ENCODE measurements at places on chromosomes 3 and 15.

- DNase-seq = no peak
These were observed 88.9 kb downstream of the EOMES start for GRCh38 chr3:27633224-27633545.

DNA sequence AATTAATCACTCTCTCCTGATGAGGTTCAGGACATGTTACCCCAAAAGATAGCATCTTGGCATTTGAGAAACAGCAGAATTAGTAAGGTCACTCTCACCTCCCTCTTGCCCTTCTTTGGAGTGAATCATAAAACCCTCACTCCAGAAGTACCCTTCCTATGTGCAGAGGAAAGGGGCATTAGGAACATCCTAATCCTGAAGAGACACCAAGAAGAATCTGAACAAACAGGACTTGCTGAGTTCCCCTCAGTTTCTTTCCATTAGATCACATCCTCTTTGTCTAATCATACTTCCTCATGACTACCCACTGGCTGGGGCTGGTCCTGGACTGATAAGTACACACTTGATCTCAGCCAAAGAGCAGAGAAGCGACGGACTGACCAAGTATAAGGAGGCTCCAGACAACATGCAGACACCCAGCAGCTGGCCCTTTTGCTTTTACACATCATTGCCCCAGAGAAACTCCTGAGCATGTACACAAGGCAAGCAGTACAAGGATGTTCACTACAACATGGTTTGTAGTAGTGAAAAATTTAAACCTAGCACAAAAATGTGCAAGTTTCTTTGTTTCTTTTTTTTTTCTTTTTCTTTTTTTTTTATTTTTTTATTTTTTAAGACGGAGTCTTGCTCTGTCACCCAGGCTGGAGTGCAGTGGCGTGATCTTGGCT is 15.0 kb upstream of the TM6SF1 start:
- peak; percentile 18 for DNase-seq

- DNase-seq = no peak
These were observed 302.8 kb upstream of the GOLIM4 start for GRCh38 chr3:168398371-168399025.

DNA sequence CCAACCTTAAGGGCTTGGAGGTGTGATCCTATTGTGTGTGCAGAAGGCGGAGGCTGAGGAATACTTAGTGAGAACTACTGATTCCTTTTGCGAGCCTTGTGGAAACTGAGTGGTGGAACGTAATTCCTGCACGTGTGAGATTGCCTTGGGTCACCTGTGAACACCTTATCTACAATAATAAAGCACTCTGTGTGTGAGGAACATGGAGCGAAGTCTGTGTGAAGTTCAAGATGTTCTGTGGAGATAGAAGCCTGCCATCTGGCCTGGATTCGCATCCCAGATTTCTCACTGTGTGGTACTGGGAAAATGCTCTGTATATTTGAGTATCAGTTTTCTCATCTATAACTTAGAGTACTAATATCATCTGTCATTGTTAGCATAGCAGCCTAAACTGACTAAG is 179.5 kb upstream of the PDZRN3 start:
- no peak for DNase-seq

DNA sequence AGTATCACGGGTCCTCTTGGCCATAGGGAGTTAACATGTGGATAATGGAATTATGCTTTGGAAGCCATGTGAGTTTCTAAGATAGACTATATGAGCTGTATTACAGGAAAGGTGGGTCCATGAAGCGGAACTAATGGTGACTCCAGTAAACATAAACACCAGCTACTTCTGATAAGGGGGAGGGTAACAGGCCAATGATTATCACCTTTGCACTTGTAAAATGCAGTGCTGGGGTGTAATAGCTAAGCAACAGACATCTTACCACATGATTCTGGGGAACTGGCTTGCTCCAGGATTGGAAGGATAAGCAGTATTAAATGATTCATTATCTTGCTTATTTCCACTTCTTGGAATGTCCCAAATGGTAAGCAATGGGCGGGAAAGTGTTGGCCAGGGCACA is 61.4 kb upstream of the CD47 start:
- no peak for DNase-seq

- peak; percentile 18 for DNase-seq
These were observed 63.8 kb downstream of the BLM start for GRCh38 chr15:90780916-90781315.

GRCh38 chr3:159668461-159668860 is 320.2 kb upstream of the IL12A start:
- no peak for DNase-seq

DNA sequence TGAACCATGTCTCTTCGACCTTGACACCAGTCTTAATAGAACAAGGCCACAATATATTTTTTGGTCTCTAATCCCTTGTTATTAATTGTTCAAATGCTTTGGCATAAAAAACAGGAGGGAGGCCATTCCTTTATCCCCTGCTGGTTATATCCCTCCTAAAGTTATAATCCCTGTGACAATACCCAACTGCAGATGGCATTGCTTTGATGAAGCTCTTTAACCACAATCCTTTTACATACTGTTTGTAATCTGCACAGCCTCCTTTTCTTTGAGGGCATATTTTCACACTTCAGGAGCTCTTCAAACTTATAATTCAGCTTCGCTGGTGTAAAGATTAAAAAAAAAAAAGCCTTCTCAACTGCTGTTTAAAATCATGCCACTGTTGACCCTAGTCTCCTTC is 919.0 kb downstream of the EPHA3 start:
- no peak for DNase-seq

DNA sequence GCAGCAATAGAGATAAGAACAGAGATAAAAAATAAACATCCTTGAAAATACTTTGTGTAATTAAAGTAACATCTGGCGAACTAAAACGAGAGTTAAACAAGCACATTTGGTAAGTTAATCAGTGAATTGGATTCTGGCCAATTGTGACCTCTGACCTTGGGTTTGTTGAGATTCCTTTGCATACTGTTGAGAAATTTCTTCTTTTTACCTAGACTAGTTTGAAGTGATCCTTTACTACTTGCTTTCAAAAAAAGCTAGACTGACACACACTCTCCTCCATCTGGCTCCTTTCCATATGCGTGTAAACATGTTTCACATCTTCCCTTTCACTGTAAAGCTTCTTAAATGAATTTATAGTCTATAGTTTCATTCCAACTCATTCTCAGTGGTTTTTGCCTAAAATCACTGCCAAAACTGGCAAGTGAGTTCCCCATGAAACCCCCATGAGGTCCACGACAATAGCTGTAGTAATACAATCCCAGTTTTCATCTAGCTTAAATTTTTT is 17.3 kb upstream of the GBE1 start:
- DNase-seq = no peak

- DNase-seq = no peak
These were observed 11.3 kb upstream of the STT3B start for GRCh38 chr3:31521468-31521867.

DNA sequence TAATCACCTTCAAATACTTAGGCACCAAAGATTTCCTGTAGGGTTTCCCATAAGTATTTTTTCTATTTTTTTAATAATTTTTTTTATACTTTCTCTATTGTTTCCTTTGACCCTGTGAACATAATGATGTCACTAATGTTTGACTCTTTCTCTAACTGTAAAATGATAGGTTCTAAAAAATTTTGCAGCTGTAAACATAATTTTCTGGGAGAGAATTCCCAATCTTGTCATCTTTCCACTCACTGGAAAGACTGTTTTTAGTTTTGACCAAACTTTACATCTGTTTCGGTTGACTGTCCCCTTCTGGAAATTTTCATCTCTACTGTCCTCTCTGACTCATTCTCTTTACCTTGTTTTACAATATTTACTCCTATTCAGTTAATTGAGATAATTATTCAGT is 5.5 kb upstream of the EPHA3 start:
- no peak for DNase-seq

DNA sequence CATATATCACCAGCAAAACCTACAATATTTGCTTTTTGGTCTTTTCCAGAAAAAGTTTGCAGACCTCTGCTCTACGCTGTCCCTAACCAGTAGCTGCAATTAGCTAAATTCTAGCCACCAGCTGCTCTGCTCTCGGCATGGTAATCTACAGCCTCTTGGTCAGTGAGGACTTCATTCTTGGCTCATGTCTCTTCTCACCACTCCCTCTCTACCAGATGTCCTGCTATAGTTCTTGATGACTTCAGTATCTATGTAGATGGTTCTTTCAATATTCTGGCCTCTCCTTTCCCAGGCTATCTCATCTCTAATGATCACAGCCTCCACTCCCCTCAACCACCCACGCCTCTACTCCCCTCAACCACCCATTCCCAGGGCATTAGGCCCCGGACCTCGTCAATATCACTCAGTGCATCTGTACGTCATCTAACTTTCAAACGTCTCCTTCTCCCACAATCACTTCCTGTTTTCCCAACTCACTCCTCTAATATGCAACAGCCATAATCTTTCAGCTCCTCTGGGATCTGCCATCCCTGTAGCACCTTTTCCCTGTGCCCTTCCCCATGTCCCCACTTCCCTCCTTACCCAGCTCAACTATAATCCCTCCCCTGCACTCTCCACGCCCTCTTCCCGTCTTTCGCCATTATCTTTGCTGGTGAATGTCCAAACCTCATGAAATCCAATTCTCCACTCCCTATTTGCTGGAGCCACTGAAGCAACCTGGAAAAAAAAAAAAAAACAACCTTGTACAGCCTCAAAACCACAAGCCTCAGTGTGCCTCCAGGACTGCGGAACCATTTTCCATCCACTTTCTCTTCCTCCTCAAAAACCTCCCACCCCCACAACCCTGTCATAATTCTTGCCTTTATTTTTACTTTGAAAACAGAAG is 429.4 kb upstream of the PROK2 start:
- no peak for DNase-seq

GRCh38 chr15:79595995-79596622 is 164.0 kb downstream of the MINAR1 start:
- peak; percentile 73 for DNase-seq

DNA sequence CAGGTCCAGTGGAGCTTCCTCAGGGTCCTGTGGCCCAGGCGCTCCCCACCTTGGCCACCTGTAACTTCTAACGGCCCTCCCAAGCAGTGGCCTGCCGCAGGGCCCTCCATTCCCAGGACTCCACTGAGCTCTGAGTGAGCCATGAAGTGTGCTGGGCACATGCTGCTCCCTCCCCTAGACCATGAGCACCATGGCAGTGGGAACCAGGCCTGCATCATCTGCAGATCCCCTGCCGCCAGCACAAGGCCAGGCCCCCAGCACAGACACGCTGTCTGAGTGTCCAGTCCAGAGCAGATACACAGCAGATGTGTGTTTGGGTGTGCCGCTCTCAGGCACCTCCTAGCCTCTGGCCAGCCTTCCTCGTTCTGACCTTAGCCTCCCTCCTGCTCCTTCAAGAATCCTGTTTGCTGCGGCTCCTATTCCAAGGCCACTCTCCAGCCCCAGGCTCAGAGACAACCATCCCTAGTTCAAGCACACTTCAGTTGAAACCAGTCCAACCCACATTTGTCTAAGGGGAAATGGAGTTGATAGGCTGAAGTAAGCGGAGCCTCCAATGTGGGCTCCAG is 7.0 kb upstream of the KLF15 start:
- no peak for DNase-seq

DNA sequence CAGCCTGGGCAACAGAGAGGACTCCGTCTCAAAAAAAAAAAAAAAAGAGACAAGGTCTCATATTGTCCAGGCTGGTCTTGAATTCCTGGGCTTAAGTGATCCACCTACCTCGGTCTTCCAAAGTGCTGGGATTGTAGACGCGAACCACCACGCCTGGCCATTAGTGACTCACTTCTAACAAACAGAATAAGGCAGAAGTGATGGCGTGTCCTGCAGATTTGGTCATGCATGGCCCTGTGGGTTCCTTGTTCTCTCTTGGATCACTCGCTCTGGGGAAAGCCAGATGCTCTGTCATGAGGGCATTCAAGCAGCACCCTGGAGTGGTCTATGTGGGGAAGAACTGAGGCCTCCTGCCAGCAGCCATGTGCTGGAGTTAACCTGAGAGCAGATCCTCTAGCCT is 27.4 kb upstream of the TJP1 start:
- DNase-seq = no peak

GRCh38 chr3:9595877-9596276 is 42.3 kb upstream of the LHFPL4 start:
- no peak for DNase-seq

DNA sequence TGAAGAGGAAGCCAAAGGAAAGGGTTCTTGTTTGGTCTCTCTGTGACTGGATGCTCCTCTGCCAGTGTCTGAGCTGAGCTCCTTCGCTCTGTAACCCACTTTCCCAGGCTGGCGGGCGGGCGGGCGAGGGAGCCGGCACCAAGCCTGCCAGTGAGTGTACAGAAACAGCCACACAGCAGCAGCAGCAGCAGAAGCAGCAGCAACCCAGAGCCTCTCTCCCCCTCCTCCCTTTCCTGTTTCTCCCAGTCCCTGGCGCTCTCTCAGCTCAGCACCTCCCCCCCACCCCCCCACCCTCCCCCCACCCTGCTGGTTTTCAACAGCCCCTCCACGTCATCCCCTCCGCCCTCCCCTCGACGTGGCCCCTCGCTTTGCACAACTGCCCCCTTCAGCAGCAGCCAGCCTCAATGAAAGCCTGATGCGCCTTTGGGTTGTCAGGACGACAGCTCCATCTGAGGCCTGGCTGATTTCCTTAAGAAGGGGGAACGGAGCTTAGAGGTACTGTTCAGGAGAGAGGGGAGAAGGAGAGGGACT is at the start of gene LSAMP:
Gene LSAMP (minus strand): TSS at position 177 of the 531 bp plus-strand sequence.
- no peak for DNase-seq

- DNase-seq = no peak
These were observed 162.2 kb downstream of the LPP start for GRCh38 chr3:188316021-188316722.

- DNase-seq = no peak
These were observed 24.6 kb upstream of the DMXL2 start for GRCh38 chr15:51647128-51647562.

Data from activated CD4-positive, alpha-beta memory T cell treated with anti-CD3 and anti-CD28 coated beads for 36 hours (primary cell).